ENCODE measurements at places on chromosomes 4 and X.

- no peak for DNase-seq
These were observed at the start of gene PWWP3B for GRCh38 chrX:106168107-106168506. PWWP3B (plus strand) TSS chrX:106168305; CDS start chrX:106205433, 37,128 bp downstream.

GRCh38 chrX:40816906-40817305 is 81.6 kb upstream of the MED14 start:
- no peak for DNase-seq

DNA sequence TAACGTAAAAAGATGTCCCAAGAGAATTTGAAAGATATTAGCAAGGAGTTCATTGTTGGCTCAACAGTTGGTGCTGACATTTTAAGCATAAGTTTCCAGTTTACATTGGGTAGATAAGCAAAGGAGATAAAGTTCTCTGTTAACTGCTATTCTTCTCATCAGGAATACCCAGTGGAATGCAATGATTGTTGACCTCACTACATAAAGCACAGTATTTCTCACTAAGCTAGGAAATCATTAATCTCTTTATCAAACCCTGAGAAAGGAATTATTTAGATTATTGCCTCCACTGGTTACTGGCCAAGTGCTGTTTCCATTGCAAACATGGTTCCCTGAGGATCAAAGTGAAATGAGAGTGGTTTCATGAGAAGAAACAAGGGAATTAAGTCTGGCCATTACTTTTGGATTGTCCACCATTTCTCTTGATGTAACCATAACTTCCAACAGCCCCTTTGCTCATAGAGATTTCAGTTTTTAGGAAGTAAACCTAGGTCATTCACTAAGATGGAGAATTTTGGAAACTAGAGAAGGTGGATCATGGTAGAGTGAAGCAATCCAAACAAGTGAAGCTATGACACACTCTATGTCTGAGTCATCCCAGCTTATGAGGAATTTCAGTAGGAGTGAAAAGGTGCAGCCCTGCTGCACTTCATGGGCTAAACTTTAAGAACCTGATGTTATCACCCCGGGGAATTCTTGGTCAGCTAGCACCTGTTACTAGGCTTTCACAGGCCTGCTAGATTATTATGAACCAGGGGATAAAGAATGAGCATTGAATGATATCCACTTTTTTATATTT is 163.4 kb downstream of the AREG start:
- no peak for DNase-seq

DNA sequence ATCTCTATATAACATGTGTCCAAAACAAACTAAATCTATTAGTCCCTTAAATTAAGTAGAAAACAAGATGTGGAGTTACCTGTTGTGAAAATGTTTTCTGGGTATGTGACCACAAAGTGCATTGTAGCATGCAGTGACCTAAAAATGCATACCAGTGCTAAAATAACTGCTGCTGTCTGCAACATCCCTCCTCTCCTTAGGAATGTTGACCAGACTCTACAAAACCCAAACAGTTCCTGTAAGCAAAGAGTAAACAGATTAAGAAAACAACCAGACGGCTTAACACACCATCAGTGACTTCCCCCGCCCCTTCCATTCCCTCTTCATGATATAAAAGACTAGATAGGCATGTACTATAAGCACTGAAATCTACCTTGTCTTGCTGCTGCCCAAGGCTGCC is 15.8 kb upstream of the RAB33B start:
- DNase-seq: no peak

- no peak for DNase-seq
These were observed 111.6 kb upstream of the C1GALT1C1 start for GRCh38 chrX:120741452-120741851.

- no peak for DNase-seq
These were observed 541.4 kb upstream of the BOD1L1 start for GRCh38 chr4:14168919-14169318.

All from hematopoietic multipotent progenitor cell treated with erythropoietin and hydrocortisone succinate and interleukin-3 and kit ligand, for 15 days (in vitro differentiated cells).